Gastrocnemius medialis (tissue), 4 donors: ENCODE measurements at places on chromosomes 3 and 15. TPM values are rescaled to one million over a fixed set of nuclear protein-coding genes. Genes with fewer than 3 reads are reported as not detected.

Gene AADAC
- not detected for total RNA-seq

DNA sequence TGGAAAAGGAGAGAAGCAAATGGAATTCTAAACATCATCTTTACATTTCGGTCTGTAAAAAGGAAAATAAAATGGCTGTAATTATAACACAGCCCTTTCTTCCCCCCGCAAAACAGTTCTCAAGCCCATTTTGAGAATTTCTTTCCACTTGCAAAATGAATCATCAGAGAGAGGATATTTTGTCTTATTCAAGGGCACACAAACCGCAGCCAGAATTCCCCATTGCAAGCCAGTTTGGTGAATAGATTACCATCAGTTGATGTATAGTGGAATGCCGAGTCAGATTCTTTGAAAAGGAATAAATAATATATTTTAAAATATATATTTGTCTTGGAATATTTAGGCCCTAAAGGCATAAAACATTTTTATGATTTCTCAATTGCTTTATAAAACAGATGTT lies 420.4 kb upstream of the SEMA6D start:
- H3K4me3 ChIP-seq: no peak overlapping the region
- no peak overlapping the region for H3K27ac ChIP-seq
- DNase-seq: no peak
- H3K36me3 ChIP-seq: no peaks in the 10 kb centered on the region
- H3K27me3 ChIP-seq: no peaks in the 10 kb centered on the region

Gene C2CD4B
- total RNA-seq: 2.4 TPM

- H3K27ac ChIP-seq: peak overlapping the region; percentile 99
- no peak for DNase-seq
- no peaks in the 10 kb centered on the region for H3K27me3 ChIP-seq
- H3K4me3 ChIP-seq: no peak overlapping the region
- H3K4me1 ChIP-seq: peaks cover 56% of the 10 kb centered on the region
- H3K36me3 ChIP-seq: no peaks in the 10 kb centered on the region
These were observed 70.9 kb downstream of the AAGAB start for GRCh38 chr15:67183443-67184169.

- peaks cover 5% of the 10 kb centered on the region for H3K4me1 ChIP-seq
- no peak overlapping the region for H3K4me3 ChIP-seq
- H3K27ac ChIP-seq: no peak overlapping the region
- H3K27me3 ChIP-seq: no peaks in the 10 kb centered on the region
These were observed 3.8 kb upstream of the ZNF280D start for GRCh38 chr15:56736881-56737707.

Gene KIAA1143
- total RNA-seq: 30.2 TPM

GRCh38 chr15:71160976-71161375 lies 45.7 kb downstream of the THSD4 start:
- no peaks in the 10 kb centered on the region for H3K27me3 ChIP-seq
- no peak overlapping the region for H3K27ac ChIP-seq
- no peaks in the 10 kb centered on the region for H3K36me3 ChIP-seq
- no peak overlapping the region for H3K4me3 ChIP-seq

DNA sequence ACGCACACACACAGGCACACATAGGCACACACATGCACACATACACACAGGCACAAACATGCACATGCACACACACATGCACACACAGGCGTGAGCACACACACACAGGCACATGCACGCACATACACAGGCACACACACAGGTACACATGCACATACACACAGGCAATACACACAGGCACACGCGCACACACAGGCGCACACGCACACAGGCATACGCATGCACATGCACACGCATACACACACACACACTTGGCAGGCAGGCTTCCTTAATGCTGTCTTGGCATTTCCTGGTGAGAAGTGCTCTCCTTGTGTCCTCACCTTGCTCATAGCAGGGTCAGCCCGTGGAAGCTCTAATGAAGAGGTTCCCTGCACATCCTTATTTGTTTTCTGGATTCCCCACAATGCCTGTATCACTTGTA lies 8.4 kb upstream of the SLCO2A1 start:
- DNase-seq: no peak
- H3K27me3 ChIP-seq: no peaks in the 10 kb centered on the region
- no peaks in the 10 kb centered on the region for H3K36me3 ChIP-seq

GRCh38 chr3:9713142-9713541 lies 9.5 kb downstream of the CPNE9 start:
- H3K27me3 ChIP-seq: no peaks in the 10 kb centered on the region
- H3K4me3 ChIP-seq: no peak overlapping the region
- no peaks in the 10 kb centered on the region for H3K36me3 ChIP-seq
- no peak overlapping the region for H3K27ac ChIP-seq
- no peak for DNase-seq

DNA sequence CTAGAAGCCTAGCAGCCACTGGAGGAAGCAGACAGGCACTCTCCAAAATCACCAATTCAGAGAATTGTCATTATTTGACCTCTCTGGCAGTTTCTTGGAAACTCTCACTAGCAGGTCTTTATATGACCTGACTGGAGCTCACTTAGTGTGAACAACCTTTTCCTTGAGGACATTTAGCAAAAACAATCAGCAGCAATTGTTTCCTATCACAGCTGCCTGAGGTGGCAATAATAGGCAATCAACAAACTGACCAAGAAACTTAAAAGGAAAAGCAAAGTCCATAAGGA lies 162.4 kb upstream of the STT3B start:
- DNase-seq: no peak
- no peaks in the 10 kb centered on the region for H3K36me3 ChIP-seq
- H3K27me3 ChIP-seq: no peaks in the 10 kb centered on the region
- H3K27ac ChIP-seq: no peak overlapping the region

Gene CASR
- not detected for total RNA-seq

GRCh38 chr3:106299300-106300098 lies 430.7 kb upstream of the CBLB start:
- H3K27ac ChIP-seq: no peak overlapping the region
- no peaks in the 10 kb centered on the region for H3K4me1 ChIP-seq
- no peaks in the 10 kb centered on the region for H3K36me3 ChIP-seq
- no peak overlapping the region for H3K4me3 ChIP-seq

Gene CD80
- not detected for total RNA-seq

GRCh38 chr3:28780480-28780879 lies 431.9 kb upstream of the AZI2 start:
- H3K27ac ChIP-seq: no peak overlapping the region
- no peaks in the 10 kb centered on the region for H3K36me3 ChIP-seq
- no peak overlapping the region for H3K4me3 ChIP-seq
- no peaks in the 10 kb centered on the region for H3K4me1 ChIP-seq

DNA sequence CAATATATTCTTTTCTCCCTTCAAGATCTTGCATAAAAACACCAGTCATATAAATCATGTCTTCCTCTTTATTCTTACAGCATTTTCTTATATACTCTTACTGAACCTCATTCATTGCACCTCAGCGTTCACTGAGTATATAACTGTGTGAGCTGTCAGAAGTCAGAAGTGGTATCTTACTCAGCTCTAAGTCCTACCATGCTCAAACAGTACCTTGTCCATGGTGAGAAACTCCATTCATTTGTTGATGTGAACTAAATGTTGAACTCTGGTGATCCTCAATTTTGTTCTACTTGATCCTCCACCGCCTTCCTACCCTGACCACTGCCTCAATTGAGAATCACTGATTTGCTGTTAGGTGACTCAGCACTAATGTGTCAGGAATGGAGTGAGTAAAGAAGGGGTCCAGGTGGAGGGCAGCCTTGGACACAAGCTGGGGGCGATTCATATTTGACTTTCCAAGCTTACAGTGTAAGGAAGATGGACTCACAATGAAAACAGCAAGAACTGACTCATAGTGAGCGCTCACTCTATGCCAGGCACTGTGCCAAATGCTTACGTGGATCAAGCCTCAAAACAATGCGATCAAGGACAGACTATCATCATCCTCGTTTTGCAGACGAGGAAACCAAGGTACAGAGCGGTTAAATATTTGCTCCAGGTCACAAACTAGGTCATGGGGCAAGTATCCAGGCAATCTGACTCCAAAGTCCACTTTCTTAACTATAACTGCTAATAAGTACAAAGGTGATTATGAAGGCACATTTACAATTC lies 13.5 kb upstream of the ZFYVE19 start:
- no peak for DNase-seq
- peaks cover 10% of the 10 kb centered on the region for H3K4me1 ChIP-seq
- H3K27ac ChIP-seq: no peak overlapping the region
- no peaks in the 10 kb centered on the region for H3K36me3 ChIP-seq
- no peaks in the 10 kb centered on the region for H3K27me3 ChIP-seq

Gene OR5K2
- not detected for total RNA-seq

DNA sequence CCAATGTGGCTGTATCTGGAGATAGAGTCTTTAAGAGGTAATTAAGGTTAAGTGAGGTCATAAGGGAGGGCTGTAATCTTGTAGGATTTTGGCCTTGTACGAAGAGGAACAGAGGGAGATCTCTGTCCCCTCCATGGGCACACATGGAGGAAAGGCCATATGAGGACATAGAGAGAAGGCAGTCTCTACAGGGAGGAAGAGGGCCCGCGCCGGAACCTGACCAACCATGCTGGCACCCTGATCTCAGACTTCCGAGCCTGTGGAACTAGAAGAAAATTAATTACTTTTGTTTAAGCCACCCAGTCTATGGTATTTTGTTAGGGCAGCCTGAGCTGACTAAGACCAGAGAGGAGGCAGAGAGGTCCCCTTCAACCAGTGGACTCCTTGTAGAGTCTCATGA lies 17.7 kb upstream of the MRPS22 start:
- H3K27me3 ChIP-seq: no peaks in the 10 kb centered on the region
- no peak overlapping the region for H3K4me3 ChIP-seq
- no peaks in the 10 kb centered on the region for H3K36me3 ChIP-seq
- H3K27ac ChIP-seq: no peak overlapping the region
- no peak for DNase-seq
- H3K4me1 ChIP-seq: no peaks in the 10 kb centered on the region
